ENCODE measurements at places on chromosomes 16 and 17. TPM values are rescaled to one million over a fixed set of nuclear protein-coding genes. Genes with fewer than 3 reads are reported as not detected.

- no peak for DNase-seq
These were observed 11.5 kb upstream of the UMOD start for GRCh38 chr16:20364051-20364450.

GRCh38 chr17:41687828-41688640 is 651 bp upstream of the EIF1 start:
- no peak for DNase-seq

DNA sequence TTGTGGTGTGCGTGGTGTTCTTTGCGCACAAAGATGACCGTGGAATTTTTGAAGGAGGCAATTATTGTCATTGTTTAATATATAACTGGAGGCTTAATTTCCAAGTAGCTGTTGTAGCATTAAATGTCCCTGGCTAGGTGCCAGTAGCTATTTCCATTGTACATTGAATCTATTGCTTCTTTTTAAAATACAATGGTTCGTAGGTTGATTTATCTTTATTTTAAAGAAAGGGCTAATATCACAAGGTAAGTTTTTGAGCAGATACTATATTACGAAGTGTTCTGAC is 127.1 kb downstream of the RPTOR start:
- no peak for DNase-seq

DNA sequence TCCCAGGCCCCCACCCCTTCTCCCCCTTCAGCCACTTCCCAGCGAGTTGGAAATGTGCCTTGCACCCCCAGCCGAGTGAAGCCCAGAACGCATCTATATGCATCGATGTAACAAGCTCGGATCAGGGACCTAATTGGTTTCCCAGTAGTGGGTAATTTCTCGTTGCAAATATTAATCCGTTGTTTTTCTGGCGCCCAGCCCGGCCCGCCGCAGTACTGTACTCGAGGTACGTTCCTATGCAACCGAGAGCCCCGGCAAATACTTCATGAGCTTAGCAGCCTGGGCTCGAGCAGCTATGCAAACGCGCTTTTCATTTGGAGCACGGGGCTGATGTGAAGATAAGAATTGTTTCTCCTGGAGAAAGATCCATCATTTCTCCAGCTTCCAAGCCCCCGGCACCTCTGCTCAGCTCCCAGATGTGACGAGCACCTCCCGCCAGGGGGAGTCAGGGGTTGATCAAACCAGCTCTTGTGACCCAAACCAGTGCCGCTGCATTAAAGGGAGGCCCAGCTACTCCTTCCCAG is 229.8 kb downstream of the KATNIP start:
- DNase-seq: no peak

DNA sequence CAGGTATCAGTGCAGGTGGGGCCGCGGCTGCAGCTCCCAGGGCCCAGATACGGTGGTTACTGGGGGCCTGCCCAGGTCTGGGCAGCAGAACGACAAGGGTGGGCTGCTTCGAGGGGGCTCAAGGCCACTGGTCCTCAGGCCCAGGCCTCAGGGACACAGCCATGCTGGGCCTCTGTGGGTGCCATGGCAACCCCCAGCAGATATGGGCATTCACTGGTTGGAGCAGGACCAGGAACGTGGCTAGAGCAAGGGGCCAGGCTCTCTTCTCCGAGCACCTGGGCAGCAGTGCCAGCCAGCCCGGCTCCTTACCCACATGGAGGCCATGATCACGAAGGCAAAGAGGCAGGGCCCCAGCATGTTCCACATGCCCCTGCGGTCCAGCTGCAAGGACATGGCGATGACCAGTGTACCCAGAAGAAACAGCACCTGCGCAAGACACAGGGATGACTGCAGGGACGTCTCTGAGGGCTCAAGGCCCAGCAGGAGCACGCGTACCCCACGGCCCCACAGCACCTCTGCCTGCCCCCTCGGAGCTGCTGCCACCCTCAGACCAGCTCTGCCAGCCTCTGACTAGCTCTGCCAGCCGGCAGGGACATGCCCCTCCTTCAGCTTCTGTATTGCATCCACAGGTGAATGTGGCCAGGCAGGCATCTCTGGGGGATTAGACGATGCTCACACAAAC is 2.1 kb upstream of the MRPL28 start:
- DNase-seq: no peak

DNA sequence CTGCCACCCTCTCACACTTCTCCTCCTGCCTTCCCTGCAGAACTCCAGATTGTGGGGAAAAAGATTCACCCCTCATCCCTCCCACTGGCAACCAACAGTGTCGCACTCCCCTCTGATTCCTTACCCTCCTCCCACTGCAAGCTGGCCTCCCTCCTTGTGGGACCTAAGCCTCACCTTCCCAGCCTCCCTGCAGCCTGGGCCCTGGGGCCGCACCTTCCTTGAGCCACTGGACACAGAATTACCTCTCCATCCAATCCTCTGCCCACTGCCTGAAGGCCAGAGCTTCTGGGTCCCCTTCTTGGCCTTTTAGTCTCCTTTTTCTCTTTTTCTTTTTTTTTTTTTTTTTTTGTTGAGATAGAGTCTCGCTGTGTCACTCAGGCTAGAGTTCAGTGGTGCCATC is 33.9 kb downstream of the NGFR start:
- no peak for DNase-seq

DNA sequence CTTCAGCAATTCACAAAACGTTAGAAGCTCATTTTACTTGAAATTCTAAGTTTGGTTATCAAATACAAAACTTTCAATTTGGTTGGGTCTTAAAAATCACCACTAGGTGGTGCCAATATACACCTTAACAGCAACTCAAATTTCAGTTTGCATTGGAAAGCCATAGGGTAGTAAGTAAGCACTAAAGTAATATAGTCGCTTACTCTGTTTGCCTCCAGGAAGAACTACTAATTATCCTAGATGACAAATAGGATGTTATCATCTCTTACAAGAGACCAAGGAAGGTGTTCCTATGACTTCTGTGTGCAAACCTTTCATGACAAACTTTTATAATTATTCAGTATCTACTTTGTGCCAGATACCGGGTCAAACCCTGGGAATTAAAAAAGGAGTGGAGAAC is 93.3 kb downstream of the MYO1D start:
- DNase-seq: no peak

- DNase-seq: no peak
These were observed 45.8 kb upstream of the CACNG5 start for GRCh38 chr17:66789093-66789492.

DNA sequence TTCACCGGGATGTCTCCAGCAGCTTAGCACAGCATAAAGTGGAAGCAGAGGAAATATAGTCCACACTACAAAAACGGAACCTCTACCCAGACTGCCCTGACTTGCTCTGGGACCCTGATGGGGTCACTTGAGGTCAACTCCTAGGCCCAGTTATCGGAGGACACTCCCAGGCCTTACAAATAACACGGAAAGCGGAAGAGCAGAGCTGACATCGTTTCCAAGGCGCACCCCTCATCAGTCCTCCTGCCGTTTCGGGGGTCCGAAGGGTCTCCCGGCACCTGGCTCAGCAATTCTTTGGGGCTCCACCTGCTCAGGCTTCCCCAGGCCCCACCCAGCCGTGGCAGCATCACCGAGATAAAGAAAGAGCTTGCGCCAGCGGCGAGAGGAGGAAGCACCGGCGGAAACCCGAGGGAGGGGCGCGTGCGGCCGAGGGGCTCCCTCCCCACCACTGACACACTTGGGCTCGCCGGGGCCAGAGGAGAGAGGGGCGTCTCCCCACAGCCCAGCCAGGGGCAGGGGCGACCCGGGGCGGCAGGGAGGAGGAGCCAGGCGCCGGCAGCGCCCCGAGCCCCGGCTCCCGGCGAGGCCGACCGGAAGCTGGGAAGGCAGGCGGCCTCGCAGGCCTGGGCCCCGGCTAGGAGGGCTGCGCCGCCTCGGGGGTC is 727 bp downstream of the CORO7 start:
- DNase-seq: no peak

GRCh38 chr17:21211825-21212479 is 2.0 kb downstream of the TMEM11 start:
- peak; percentile 78 for DNase-seq

DNA sequence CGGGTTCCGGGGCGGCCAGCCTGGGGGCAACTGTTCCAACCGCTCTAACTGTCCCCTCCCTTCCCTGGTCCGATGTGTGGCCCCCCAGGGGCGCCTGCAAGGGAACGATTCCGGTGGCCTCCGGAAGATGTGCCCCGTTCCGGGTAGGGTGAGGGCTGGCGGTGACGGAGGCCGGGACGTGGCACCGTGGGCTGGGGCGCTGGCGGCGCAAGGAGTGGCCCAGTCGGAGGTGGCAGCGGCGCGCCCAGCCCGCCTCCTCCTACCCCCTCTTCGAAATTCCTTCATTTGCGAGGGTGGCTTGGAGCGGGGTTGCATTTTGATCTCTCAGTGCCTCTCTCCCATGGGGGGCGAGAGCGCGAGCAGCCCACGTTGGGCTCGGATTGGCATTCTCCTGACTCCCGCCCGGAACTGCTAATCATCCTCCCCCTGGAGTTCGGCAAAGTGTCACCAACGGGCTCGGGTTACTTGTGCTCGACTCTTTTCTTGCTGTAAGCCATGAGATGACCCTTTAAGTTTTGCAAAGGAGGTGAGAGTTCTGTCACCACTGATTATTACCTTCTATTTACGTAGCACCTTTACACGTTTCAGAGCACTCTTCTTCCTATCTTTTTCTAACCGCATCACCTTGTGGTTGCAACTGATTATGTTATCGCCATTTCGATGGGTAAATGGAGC is 622 bp downstream of the NDEL1 start:
- DNase-seq: peak; percentile 70

GRCh38 chr17:60435244-60436167 is 13.2 kb downstream of the CHCT1 start:
- DNase-seq: peak; percentile 60

The ATP2A3 gene
- 0.89 TPM for total RNA-seq

The CLEC3A gene
- not detected for total RNA-seq

The SLC47A2 gene
- total RNA-seq: 0.15 TPM

The ST6GALNAC1 gene
- 4.3 TPM for total RNA-seq

The CD7 gene
- total RNA-seq: not detected

The MLKL gene
- 2.6 TPM for total RNA-seq

The TELO2 gene
- 2.9 TPM for total RNA-seq

All from gastrocnemius medialis (tissue), 4 donors.